ENCODE measurements at places on chromosomes 2 and 18.

DNA sequence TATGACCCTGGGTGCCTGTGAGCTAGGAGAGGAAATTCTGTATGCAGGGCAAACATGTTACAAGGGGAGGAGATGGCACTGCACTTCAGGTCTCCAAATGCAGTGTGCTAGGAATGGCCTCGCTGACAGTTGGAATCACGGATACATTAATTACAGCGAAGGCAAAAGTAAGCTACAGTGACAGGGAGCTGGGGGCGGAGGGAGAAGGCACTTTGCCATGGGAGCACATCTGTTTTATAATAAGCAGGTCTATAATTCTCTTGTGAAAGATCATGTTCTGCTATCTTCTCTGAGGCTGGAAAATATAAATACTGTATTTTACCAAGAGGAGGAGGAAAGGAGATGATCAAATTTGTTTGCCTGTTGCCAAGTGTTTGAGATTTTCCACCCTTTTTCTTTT, 56.3 kb upstream of the FZD5 start:
- DNase-seq, result peak; percentile 73

DNA sequence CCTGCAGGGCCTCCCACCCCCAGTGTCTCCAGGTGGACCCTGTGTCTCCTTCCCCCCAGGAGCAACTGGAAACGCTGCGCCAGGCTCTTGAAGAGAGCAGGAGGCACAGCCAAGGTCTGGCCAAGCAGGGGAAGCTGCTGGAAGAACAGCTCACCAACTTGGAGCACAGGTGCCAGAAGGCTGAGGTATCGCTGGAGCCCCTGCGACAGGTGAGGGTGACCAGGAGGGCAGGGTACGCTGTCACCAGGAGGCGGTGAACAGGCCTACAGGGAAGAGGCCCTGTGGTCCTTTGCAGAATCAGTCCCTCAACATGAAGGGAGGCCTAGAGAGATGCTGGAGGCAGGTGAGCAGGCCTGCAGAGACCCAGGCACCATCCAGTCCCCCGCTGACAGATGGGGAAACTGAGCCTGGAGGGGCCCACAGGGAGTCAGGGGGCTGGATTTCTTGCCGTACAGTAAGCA, 15.6 kb upstream of the SNED1 start:
- no peak for DNase-seq

DNA sequence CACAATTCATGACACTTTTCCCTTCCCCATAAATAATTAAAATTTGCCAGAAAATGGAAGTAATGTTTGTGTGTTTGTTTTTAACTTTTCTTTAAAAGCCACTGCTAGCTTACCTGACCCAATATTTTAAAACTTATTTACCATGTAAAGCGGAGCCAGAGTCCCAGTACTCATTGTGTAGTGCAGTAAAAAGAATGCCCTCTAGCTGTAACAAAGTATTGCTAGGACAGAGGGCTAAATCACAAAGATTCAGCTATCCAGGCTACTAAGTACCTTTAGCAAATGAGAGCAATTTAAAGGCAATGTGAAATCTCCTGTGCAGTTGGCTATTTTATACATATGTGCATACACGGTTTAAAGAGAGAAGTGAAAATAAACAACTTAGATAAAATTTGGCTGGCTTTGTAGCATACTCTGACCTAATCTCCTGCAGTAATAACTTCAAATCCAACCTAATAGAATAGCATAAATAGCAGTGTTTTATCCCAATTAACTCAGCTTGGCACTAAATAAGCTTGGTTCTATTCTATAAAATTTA, 997.4 kb upstream of the PIK3C3 start:
- no peak for DNase-seq

DNA sequence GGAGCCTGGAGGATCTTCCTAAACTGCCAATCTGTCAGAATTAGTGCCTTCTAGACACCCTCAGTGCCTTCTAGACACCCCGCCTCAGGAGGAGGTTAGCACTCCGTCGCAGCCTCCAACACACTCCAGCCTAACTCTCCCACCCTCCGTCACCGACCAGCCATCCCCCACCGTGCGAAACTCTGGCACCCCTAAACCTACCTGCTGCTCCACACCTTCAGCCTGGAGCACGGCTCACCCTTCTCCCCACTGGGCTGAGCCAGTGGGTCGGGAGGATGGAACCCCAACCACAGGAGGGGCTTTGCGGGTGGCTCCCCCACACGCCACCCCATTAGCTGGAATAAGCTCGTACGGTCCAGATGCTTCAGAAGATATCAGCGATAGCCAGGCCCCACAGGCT, 468.9 kb upstream of the HS6ST1 start:
- DNase-seq, result peak; percentile 4

DNA sequence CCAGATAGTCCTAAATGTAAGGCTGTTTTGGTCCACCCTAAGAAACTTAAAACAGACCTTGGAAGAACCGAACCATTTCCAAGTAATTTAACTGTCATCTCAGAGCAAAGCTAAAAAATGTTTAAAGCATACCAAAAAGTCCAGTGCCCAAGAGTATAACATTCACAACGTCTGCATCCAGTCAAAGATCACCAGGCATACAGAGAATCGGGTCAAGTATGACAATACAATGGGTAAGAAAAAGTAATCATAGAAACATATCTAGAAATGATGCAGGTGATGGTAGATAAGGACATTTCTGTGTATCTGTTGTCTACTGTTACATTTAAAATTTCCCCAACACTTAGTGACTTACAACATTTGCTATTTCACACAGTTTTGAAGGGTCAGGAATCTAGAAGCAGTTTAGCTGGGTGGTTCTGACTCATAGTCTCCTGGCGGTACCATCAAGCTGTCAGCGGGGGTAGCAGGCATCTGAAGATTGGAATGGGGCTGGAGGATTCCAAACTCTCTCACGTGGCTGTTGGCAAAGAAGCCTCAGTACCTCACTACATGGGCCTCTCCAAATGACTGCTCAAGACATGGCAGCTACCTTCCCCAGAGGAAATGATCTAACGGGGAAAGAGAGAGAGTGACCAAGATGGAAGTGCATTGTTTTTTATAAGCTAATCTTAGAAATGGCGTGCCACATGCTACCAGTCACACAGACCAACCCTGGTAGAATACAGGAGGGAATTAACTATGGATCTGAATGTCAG, 36.6 kb upstream of the DYNC2LI1 start:
- DNase-seq, result no peak

DNA sequence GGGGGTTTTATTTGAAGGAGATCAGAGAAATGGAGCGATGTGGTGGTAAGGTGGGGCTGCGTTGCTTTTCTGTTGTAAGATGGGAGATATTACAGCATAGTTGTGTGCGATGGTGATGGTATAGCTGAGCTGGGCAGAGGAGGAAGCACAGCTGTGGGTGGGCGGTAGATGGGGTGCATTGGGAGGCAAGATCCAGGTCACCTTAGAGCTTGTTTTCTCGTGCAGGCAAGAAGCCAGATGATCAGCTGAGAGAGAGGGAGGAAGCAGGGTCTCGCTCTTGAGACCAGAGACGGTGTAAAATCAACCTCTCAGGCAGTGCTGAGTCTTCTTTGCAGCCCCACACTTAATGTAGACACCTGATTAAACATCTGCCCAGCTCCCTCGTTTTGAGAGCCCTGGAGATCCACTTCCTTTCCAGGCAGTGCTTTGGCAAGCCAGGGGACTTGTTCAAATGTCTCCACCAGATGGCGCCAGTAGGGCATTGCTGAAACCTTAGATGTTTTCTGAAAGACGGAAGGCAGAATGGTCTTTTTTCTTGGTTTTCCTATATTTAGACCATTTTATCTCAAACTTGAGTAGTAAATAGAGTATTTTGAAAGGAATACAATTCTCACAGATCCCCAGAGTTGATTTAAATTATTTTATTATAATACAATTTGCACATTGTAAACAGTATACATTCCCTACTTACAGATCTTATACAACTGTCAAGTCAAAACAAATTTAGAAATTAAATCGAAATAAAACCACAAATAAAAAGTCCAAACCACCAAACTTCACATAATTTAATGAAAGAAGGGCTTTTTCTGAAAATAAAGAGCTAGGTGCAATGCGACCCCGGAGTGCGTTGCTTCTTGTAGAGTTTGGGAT, 21.1 kb upstream of the LYPD6B start:
- DNase-seq, result peak; percentile 86

DNA sequence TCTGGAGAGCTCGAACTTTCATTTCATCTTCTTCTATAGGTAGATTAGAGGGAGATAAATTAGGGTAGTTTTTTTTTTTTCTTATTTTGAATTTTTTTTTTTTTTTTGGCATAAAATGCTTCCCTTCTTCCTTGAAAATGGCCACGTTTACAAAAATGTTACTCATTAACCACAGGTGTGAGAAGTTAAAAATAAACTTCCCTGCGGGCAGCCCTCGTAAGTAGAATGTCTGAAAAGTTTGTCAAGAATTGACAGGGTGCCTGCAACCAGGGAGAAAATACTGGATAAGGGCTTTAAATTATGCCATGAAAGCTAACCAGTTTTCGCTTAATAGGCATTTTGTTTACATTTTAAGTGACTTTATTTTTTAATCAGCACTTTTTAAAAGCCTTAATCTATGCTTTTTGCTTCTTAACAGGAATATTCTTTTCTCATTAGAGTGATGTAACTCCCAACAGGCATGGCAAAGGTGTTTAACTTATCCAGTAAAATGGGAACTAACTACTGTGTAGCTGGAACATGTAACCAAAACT, 4.2 kb upstream of the FN1 start:
- no peak for DNase-seq

- DNase-seq, result no peak
Measured at GRCh38 chr2:119630121-119630520, 48.9 kb upstream of the TMEM177 start.

DNA sequence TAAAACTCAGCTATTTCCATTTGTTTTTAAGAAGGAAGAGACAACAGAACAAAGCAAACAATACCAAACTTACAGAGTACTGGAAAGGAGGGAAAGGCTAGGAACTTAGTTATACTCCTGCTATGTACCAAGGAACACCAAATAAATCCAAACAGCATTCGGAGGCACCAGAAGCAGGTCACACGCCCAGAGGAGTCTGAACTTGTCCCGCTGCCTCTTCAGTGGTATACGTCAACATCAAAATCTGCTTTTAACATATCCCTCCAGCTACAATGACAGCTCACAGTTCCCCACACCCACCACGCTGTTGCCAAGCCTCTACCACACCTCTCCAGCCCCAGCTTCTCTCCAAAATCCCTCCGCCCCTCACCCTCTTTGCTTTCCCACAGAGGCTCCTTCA, 17.3 kb downstream of the C2orf76 start:
- no peak for DNase-seq

DNA sequence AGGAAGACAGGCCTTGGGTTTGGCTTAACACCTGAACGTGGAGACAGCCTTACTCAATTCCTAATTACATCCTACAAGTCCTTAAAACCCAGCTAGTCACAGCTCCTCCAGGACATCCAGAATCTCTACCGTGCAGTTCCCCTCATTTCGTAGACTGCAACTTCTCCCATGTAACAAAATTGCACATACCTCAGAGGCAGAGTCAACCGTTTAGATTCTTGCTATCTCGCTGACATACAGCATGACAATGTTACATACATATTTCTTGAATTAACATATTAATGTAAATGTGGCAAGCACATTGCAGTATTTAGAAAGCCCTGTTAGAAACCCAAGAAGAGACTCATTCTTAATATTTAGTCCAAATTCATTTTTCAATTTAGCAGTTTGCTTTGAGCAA, 358.7 kb downstream of the SETBP1 start:
- no peak for DNase-seq

- no peak for DNase-seq
Measured at GRCh38 chr18:59267503-59268126, 5.6 kb downstream of the RAX start.

GRCh38 chr18:25422230-25422629, 70.3 kb upstream of the ZNF521 start:
- no peak for DNase-seq

- DNase-seq, result no peak
Measured at GRCh38 chr2:74873012-74873665, 39.2 kb downstream of the HK2 start.

DNA sequence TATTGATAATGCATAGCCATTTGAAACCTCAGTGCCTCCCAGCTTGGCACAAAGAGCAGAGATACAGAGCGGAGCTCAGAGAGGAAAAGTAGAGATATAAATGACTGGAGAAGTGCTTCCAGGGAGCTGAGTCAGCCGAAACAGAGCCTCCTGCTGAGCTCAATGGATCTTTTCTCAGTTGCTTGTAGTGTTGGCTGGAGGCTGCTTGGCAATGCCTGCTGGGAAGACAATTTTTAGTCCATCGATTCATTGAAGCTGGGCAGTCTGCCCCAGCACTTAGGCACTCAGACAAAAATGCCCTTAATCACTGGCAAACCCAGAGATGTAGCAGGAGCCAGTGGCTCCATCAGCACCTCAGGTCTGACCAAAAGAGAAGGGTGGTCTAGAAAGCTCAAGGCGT, 81.3 kb upstream of the SETBP1 start:
- DNase-seq, result peak; percentile 71

DNA sequence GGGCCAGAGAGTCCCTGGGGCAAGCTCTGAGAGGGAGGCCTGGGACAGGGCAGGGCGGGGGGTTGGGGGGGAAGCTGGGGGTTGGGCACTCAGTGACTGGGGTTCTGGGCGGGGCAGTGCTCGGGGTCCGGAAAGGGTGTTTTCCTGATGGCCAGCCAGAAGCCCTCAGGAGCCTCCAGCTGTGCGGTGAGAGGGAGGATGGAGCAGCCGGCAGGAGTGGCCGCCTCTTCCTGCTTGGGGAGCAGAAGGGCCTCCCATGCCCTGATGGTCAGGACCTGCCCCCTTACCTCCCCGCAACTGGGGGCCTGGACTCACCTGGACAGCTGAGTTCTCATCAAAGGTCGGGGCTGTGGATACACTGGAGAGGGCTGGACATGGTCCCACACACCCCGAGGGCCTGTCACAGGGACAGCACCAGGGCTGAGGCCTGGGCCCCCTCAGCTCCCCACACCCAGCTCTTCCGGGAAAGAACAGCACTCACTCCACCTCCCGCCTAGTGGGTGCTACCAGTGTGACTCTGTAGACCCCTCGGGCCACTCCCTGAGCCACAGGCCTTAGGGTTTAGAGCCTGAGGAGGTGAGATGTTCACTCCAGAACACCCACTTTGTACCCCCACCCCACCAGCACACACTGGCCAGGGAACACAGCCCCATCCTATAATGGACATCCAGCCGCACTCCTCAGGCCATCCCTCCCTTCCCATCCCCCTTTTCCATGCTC, 6.7 kb downstream of the SFTPB start:
- DNase-seq, result no peak

Measured in femur (tissue), 1 donor.